IMR-90 (cell line): ENCODE measurements at places on chromosomes 16 and 17.

- no peak overlapping the region for H3K4me3 ChIP-seq
- no peak overlapping the region for H3K27ac ChIP-seq
- no peak for DNase-seq
- no peaks in the 10 kb centered on the region for H3K27me3 ChIP-seq
- H3K36me3 ChIP-seq, result no peaks in the 10 kb centered on the region
- no peaks in the 10 kb centered on the region for H3K4me1 ChIP-seq
Measured at GRCh38 chr16:19914877-19915276, 30.2 kb upstream of the GPRC5B start.

DNA sequence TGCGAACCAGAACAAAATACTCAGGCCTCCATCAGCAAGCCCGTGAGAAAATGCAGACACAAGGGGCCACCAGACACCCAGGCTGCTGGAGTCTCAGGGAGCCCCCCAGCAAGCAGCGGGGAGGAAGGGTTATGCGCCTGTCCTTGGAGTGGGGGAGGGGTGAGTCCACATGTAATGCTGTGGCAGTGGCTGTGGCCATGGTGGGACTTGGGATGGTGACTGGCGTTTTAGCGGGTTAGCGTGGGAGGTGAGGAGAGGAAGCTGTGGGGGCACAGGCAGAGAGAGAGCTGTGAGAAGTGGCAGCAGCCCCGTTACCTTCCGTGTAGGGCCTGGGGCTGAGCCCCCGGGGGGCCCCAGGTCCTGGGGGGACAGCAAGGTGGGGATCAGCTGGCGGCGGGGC, 58.3 kb downstream of the SRCIN1 start:
- no peak overlapping the region for H3K27ac ChIP-seq
- H3K4me1 ChIP-seq, result no peaks in the 10 kb centered on the region
- H3K27me3 ChIP-seq, result peaks cover 58% of the 10 kb centered on the region
- no peak for DNase-seq
- no peaks in the 10 kb centered on the region for H3K36me3 ChIP-seq

GRCh38 chr17:43568506-43569082, 22.5 kb upstream of the ETV4 start:
- H3K27me3 ChIP-seq, result no peaks in the 10 kb centered on the region
- no peak overlapping the region for H3K27ac ChIP-seq
- DNase-seq, result no peak
- no peak overlapping the region for H3K4me3 ChIP-seq
- H3K36me3 ChIP-seq, result no peaks in the 10 kb centered on the region

DNA sequence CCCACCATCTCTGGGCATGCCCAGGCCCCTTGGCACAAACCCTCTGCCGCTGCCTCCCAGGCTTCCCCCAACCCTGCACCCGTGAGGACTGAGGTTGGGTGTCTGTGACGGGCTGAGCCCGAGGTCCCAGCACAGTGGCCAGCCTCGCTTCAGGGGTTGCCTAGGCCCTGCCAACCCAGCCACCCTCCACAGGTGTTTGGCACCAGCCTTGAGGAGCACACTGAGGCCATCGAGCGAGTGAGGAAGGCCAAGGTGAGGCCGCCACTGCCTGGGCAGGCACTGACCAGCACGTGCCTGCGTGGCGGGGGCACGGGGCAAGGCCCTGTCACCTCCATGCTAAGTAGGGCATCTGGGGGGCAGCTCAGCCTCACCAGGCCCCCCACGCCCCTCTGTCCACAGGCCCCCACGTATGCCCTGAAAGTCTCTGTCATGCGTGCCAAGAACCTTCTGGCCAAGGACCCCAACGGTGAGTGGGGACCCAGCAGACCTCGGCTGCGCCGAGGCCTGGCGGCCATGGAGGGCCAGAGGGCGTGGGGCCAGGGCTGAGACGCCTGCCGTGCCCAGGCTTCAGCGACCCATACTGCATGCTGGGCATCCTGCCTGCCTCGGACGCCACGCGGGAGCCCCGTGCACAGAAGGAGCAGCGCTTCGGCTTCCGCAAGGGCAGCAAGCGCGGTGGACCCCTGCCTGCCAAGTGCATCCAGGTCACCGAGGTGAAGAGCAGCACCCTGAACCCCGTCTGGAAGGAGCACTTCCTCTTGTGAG, 7.5 kb downstream of the BAIAP3 start:
- DNase-seq, result no peak
- no peak overlapping the region for H3K27ac ChIP-seq
- no peaks in the 10 kb centered on the region for H3K36me3 ChIP-seq
- H3K4me3 ChIP-seq, result no peak overlapping the region

- peaks cover 21% of the 10 kb centered on the region for H3K36me3 ChIP-seq
- no peaks in the 10 kb centered on the region for H3K27me3 ChIP-seq
- no peak for DNase-seq
- no peak overlapping the region for H3K4me3 ChIP-seq
- no peak overlapping the region for H3K27ac ChIP-seq
Measured at GRCh38 chr17:1796800-1797199, 32.9 kb downstream of the SMYD4 start.

DNA sequence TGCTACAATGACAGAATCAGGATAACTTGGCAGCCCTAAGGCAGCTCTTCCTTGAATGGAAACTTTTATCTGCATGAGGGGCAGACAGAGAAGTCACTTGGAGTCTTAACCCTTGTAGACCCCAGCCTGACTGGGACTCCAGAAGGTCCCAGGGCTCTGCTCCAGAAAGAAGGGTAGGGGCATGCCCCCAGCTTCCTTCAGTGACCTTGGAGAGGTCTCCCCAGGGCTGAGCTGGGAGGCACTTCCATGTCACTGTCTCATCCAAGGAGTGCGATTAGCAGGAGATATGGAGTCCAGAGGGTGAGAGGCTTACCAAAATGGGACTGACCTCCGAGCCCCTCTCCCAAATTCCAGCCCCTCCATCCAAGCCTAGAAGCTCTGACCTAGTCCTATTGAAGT, 3.4 kb upstream of the NLRC5 start:
- H3K36me3 ChIP-seq, result no peaks in the 10 kb centered on the region
- H3K4me1 ChIP-seq, result peaks cover 22% of the 10 kb centered on the region
- no peak for DNase-seq
- no peak overlapping the region for H3K4me3 ChIP-seq
- H3K27me3 ChIP-seq, result no peaks in the 10 kb centered on the region

- no peaks in the 10 kb centered on the region for H3K27me3 ChIP-seq
- H3K4me3 ChIP-seq, result no peak overlapping the region
- DNase-seq, result no peak
- peaks cover 68% of the 10 kb centered on the region for H3K36me3 ChIP-seq
Measured at GRCh38 chr17:38918916-38919315, 6.5 kb upstream of the LASP1NB start.

DNA sequence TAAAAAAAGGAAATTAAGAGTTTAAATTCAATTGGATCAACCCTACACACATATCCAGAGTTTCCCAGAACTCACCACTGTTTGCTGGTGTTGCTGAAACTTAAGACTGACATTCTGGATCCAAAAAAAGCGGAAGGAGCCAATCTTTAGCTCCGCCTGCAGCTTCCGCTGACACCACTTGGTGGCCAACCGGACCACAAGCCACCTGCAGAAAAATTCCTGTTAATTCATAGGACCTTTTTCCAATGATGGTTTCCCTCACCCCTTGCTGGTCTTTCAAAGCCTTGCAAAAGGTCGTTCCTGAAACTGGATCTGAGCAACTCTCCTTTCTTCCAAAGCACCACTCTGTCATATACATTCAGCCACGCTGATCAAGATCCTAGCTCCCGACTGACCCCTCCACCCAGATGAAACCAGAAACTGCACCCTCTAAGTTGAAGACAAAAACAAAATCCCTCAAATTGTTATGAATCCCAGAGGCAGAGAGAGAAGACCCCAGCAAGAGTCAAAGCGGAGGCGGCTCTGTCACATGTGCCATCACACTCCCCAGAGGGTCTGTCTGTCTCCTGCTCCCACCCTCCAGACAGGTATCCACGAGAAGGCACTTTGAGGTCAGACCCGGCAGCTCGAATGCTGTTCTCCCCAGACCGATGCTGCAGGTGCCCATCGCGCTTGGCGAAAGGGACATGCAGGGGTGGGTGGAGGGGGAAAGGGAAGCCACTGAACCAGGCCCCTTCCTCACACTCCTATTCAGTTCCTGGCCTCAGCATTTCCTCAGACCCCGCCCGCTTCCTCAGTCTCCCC, 773 bp downstream of the BLTP2 start:
- no peaks in the 10 kb centered on the region for H3K27me3 ChIP-seq
- DNase-seq, result peak; percentile 55
- peak overlapping the region; percentile 87 for H3K4me3 ChIP-seq
- H3K36me3 ChIP-seq, result peaks cover 35% of the 10 kb centered on the region
- peak overlapping the region; percentile 67 for H3K27ac ChIP-seq

DNA sequence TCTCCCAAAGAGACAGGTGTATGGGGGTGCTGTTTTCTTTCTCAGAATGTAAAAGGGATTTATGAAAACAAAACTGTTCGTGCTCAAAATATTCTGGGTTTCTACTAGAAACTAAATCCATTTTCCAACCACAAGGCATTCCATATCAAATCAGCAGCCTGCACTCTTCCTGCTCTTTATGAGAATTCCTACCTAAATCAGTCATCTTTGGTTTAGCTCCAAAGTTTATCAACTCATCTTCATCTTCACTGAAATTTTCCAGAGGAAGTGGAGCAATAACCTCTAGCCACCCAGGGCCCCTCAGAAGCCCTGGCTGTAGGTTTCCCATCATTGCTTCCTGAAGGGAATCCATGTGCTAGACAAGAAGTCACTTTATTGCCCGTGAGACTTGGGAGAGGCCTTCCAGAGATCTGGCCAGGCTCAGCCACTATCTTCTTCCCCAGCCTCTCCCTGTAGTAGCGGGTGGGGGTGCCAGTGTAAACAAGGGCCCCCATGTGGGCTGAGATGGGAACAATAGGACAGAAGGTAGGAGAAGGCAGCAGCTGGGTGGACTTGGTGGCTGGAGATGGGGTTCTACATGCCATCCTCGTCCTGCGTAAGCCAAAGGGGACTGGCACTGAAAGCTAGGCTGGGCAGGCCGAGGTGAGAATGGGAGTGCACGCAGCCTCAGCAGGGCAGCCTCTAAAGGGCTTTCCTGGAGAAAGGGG, 22.0 kb upstream of the ALDH3A1 start:
- H3K4me3 ChIP-seq, result no peak overlapping the region
- peaks cover 3% of the 10 kb centered on the region for H3K4me1 ChIP-seq
- peak; percentile 70 for DNase-seq

DNA sequence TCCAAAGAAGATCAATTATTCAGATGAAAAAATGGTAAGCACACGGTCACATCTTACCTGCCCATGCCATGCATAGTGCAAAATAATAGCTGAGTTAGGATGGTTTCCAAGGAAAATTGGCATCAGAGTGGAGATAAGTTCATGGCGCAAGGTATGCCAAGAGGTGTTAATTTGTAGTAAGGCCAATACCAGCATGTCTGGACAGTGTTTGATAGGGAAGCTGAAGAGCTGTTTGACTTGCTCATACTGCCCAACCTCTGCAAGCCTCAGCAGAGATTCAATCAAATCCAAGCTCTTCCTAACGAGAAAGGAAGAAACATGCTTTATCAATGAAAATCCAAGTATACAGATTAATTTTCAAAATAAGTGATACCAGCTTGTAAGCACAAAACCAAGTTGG, 51.0 kb downstream of the CNOT1 start:
- no peak overlapping the region for H3K27ac ChIP-seq
- no peak overlapping the region for H3K4me3 ChIP-seq
- peaks cover 58% of the 10 kb centered on the region for H3K36me3 ChIP-seq
- DNase-seq, result no peak
- H3K27me3 ChIP-seq, result no peaks in the 10 kb centered on the region
- H3K4me1 ChIP-seq, result no peaks in the 10 kb centered on the region

- H3K27ac ChIP-seq, result no peak overlapping the region
- peaks cover 10% of the 10 kb centered on the region; the same call in 1 of the 2 replicates for H3K36me3 ChIP-seq
- no peak overlapping the region for H3K4me3 ChIP-seq
Measured at GRCh38 chr17:82015311-82015971, 7.2 kb downstream of the CENPX start.

- no peak overlapping the region for H3K4me3 ChIP-seq
- no peak for DNase-seq
- no peaks in the 10 kb centered on the region for H3K27me3 ChIP-seq
- no peaks in the 10 kb centered on the region for H3K36me3 ChIP-seq
Measured at GRCh38 chr17:8728971-8729370, 15.7 kb downstream of the CCDC42 start.

GRCh38 chr16:58733248-58733670, 857 bp downstream of the GOT2 start:
- H3K27me3 ChIP-seq, result no peaks in the 10 kb centered on the region
- peaks cover 3% of the 10 kb centered on the region for H3K4me1 ChIP-seq
- peak overlapping the region; percentile 81 for H3K4me3 ChIP-seq
- H3K36me3 ChIP-seq, result peaks cover 2% of the 10 kb centered on the region; the same call in 1 of the 2 replicates
- H3K27ac ChIP-seq, result peak overlapping the region; percentile 81

- peak; percentile 68 for DNase-seq
- H3K27ac ChIP-seq, result no peak overlapping the region
- peaks cover 12% of the 10 kb centered on the region for H3K4me1 ChIP-seq
- H3K4me3 ChIP-seq, result no peak overlapping the region
- H3K36me3 ChIP-seq, result no peaks in the 10 kb centered on the region
- peaks cover 2% of the 10 kb centered on the region; the same call in 1 of the 2 replicates for H3K27me3 ChIP-seq
Measured at GRCh38 chr17:17515934-17516930, 20.0 kb upstream of the RASD1 start.

- no peaks in the 10 kb centered on the region for H3K27me3 ChIP-seq
- no peak overlapping the region for H3K4me3 ChIP-seq
- H3K4me1 ChIP-seq, result no peaks in the 10 kb centered on the region; the same call in none of the 2 replicates
- no peak overlapping the region for H3K27ac ChIP-seq
- H3K36me3 ChIP-seq, result peaks cover 19% of the 10 kb centered on the region
- peak; percentile 70 for DNase-seq
Measured at GRCh38 chr16:29915590-29916247, 10.3 kb downstream of the KCTD13 start.

DNA sequence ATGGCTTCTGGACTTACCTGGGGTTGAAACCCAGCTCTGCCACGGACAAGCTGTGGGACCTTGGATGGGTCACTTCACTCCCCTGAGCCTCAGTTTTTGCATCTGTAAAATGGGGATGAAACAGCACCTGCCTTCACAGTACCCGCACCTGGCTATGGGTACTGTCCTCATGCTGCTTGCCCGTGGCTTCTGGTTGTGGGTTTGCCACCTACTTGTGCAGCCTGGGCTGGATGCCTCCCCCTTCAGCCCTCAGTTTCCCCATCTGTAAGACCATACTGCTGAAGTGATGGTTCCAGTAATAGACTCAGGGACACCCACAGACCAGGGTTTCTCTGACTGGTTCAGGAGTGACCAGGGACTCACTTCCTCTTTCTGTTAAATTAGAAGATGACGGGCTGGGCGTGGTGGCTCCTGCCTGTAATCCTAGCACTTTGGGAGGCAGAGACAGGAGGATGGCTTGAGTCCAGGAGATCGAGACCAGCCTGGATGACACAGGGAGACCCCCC, 9.4 kb downstream of the GLIS2 start:
- no peak overlapping the region for H3K4me3 ChIP-seq
- no peaks in the 10 kb centered on the region for H3K27me3 ChIP-seq
- peaks cover 32% of the 10 kb centered on the region for H3K4me1 ChIP-seq
- no peak overlapping the region for H3K27ac ChIP-seq
- no peak for DNase-seq

GRCh38 chr16:50940275-50940854, 198.5 kb downstream of the CYLD start:
- no peak overlapping the region for H3K4me3 ChIP-seq
- H3K27me3 ChIP-seq, result no peaks in the 10 kb centered on the region
- no peak for DNase-seq
